ENCODE measurements at places on chromosomes 2 and 18.

DNA sequence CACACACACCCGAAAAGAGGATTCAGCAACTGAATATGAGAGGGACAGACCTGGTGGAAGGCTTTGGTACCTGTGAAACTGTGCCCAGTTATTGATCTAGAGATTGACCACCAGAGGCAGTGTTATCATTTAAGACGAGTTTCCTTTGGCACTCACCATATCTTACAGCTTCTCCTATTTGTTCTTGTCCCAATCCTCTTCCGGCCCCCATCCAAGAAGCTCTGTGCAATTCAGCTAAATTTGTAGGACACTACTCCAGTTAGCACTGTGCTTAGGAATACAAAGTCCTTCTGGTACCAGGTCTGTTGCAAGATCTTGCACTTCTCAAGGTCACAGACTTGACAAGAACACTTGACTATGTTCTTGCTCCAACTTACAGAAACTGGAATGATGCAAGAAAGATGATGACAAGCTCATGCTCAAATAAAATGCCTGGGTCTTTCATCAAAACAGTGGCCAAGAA lies 177.7 kb downstream of the TMEM247 start:
- DNase-seq: no peak

DNA sequence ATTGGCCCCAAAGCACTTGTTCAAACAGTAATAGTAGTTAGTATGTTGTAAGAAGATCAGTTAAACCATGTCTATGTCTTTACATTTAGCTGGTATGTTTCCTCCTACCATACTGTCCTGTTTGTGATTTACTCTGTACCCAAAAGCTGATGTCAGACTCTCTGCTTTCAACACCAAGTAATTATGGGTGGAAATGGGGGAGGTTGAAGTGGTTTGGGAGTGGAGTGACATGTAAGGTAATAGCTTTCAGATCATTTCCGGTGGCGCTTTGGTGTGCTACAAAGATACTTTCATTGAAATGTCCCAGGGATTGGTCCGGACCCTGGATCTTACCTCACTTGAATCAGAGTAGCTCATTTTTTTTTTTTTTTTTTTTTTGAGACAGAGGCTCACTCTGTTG lies 39.7 kb upstream of the TGIF1 start:
- DNase-seq: no peak

DNA sequence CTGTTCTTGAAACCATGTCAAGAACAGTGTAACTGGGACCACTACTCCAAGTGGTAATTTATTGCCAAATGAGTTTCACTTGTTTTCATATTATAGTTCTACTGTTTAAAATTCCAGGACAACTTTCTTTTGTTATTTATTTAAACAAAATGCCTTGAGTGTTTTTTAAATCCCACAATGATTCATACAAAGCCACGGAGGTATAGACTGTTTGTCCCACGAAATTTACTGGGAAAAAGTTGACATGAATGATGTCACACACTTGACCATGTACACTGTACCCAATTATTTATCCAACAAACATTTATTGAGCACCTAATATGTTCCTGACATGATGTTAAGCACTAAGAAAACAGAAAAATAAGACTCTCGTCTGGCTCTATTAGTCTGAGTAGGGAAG lies 243.9 kb upstream of the SIX2 start:
- DNase-seq: no peak

DNA sequence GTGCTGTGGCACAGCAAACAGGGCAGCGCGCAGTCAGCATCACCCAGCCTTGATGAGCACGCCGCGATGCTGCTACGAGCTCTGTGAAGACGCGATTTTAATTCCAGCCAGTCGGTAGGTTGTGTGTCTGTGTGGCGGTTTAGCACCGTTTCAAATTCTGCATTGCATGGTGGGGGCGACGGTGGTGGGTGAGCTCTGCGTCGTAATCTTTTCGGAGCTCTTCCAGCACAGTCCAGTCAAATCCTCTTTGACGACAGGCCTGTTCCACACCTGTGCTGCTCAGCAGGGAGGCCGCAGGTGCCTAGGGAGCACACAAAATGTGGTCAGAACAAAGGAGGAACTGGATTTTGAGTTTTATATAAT lies 8.6 kb downstream of the ALLC start:
- DNase-seq: no peak

GRCh38 chr18:8322486-8322885 lies 286.8 kb upstream of the RAB12 start:
- no peak for DNase-seq

All from T-cell (primary cell).